ENCODE measurements at places on chromosomes 6 and 20.

DNA sequence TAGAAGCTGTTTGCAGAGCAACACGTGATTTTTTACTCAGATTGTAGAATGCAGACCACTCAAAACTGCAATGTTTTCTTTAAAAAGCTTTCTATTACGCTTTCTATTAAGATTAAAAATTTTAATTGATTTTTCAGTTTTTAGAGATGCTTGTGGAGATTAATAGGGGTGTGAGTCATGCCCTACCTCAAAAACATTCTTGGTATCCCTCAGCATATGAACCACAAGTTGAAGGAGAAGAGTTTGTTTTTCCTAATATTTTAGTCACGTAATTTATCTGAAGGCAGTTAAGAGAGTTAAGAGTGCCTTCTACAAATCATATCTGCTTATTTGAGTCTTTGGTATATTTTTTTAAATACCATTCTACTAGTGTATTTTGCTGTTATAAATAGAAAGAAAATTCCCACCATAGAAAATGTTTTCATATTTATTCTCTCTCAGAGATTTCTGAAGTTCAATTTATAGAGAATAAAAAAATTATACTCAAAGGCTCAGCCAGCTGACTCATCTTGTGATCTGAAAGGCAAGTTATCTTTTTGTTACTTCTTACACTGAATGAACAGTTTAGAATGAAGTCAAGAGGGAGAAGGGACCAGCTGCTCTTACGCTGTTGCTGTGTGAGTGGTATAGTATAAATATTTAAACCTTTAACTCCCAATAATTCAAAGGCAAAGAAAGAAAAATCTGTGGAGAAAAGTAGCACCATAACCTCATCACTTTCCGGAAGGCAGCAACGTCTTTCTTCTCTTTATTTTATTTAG is 7.6 kb downstream of the RIPOR2 start:
- no peak for DNase-seq

GRCh38 chr20:32672982-32673851 is 524 bp downstream of the C20orf203 start:
- DNase-seq = peak; percentile 4

DNA sequence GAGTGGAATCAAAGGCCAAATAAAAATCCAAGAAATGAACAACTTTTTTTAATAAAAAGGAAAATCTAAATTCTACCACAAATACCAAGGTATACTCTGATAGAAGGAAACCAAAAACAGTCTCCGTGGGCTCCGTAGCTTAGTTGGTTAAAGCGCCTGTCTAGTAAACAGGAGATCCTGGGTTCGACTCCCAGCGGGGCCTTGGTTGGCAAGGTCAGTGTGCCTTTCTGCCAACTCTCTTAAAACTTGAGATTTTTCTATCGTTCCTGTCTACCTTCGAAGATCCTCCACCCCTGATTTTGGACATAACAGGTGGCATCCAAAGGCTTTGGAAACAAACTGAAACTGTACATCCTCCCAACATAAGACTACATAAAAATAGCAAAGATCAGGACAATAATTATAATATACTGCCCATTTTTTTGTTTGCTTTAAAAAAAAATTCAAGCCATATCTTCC is 197.9 kb downstream of the TRIM27 start:
- DNase-seq = peak; percentile 16

GRCh38 chr6:149834513-149835481 is 29.4 kb downstream of the LRP11 start:
- peak; percentile 69 for DNase-seq

DNA sequence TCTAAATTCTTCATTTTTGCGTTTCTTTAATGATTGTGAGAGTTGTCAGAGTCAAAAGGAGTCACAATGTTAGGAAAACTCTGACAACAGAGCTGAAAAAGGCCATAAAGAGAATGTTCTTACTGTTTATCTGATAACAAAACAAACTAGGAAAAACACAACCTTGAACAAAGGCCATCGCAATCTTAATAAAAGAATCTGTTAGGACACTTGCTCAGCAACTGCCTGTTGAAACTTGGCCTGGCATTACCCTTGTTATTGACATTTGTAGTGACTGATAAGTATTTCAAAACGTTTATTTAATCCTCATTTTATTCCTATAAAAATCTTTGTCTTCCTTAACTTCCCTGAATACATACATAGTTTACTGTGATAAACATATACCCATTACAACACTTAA is 15.7 kb downstream of the GSTA1 start:
- DNase-seq = no peak

DNA sequence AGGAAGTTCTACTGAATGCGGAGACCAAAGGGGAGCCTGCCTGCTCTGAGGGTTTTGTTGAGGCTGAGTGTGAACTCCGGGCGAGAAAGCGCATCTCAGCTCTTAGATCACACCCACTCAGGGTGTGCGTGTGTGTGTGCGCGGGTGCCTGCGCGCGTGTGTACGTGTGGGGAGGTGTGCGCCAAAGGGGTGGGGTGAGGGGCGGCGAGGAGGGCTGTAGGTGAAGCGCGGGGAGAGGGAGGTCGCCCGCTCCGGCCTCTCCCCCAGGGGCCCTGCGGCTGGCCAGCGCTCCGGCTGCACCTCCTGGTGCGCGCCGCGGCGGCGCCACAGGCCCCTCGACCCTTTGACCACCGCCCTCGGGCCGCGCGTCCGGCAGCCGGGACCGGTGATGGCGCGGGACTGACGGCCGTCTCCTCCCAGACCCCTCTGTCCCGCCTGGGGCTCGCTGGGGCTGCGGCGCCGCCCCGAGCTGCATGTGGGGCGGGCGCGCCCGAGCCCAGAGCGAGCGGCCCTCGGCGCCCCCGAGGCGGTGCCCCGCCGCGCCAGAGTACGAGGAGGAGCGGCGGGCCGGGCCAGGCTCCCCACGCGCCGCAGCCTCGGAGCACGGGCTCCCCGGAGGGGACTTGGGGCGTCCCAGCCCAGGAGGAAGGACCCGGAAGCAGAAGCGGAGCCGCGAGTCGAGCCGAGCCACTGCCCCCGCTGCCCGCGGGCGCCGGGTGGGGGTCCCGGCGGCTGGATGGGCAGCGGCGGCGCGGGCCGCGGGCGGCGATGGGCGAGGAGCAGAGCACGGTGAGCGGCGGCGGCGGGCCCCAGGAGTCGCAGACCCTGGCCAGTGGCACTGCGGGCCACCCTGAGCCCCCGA is at the start of gene RNF217:
TSS of gene RNF217 (plus strand) at position 661 of the 862 bp plus-strand sequence. CDS start at position 769, 108 bp downstream.
- peak; percentile 71 for DNase-seq

DNA sequence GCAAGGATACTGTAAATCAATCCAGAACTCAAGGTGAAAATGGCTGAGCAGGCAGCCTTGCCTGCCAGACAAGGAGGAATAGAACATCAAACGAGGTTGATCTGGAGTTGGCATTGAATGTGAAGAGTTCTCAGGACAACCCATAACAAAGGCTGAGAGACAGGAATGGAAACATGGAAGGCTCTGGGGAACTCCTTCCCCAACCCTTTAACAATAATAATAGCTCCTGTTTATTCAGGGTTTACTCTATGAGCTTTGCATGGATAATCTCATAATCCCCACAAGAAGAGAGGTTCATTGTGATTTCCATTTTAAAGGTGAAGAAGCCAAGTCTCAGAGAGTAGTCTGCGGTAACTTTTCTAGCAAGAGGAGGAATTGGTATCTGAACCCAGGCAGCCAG is 151.7 kb downstream of the SOD2 start:
- no peak for DNase-seq

GRCh38 chr20:32664678-32665159 is 9.0 kb downstream of the C20orf203 start:
- DNase-seq = no peak

DNA sequence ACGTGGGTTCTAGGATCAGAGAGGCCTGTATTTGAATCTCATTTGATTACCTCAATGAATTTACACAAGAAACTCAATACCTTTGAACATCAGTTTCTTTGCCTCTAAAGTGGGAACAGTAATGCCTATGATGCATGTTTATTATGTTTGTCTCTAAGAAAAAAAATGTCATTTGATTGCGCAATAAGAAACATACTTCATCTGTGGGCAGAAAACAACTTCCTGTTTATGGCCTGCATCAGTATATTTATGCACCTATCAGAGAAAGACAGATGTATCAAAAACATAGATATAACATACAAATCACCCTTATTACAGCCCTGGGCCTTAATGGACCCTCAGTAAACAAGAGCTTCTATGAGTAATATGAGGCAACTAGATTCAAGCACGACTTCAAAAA is 516.4 kb upstream of the ARID1B start:
- no peak for DNase-seq

- DNase-seq = peak; percentile 69
Observed at GRCh38 chr6:27592481-27593199, 119.7 kb upstream of the ZNF184 start.

DNA sequence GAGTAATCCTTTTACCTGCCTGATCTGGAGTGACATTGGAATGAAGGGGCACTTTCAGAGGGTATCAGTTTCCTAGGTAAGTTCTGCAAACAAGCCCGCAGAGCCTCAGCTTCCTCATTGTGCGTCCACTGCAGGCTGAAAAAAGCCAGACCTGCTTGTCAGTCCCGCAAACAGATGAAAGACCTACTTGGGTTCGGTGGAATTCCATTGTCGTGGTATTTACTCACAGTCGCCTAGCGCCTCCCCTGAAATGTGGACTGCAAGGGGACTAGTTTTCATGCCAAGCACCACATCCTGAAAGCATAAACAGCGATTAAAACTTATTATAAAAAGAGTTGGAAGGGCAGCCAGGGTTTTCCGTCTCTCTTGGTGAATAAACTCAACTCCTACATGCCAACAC is 121.5 kb downstream of the PAX1 start:
- no peak for DNase-seq

- no peak for DNase-seq
Observed at GRCh38 chr6:83153883-83154521, 39.1 kb downstream of the PGM3 start.

GRCh38 chr20:2130062-2130591 is 28.5 kb downstream of the STK35 start:
- DNase-seq = no peak

DNA sequence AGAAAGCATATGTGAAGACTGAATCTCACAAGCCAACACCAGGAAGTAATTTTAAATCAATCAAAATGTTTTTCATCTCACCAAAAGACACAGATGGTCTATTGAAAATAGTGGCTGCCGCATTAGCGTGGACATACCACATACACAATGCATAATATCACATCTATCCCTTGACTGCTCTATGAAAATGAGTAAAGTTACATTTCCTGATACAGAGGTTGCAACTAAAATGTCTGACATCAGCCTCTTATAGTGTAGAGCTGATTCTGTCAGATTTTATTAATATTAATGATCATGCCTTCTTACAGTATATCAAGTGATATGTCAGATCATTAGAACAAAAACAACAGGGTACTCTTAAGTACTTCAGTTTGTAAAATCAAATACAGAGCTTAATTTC is 339.8 kb upstream of the EPHA7 start:
- no peak for DNase-seq

GRCh38 chr20:44073675-44074071 is 113.3 kb downstream of the JPH2 start:
- no peak for DNase-seq

DNA sequence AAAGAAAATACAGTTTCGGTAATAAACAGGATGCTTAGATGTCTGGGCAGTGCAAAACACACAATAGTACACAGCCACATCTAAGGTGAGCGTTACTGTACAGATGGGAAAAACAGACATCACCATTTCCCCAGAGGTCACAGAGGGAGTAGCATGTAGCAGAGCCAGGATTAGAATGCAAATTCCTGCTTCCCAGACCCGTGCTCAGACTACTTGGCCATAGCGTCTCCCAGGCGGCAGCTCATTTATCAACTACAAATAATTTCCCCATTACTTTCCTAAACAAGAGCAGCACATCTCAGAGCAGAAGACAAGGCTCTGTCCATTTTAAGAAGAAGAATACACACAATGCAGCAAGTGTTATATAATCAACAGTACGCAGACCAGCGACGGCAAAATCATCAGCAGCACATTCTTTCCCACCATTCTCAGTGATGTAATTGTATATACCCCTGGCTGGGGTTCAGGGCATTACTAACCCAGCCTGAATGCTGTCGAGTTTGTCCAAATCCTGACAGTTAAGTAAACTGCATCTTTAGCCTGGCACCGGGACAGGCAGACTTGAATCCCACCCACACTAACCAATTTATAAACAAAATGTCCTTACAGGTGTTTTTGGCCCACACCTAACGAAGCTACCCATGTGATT is 61.9 kb downstream of the CNKSR3 start:
- DNase-seq = peak; percentile 63

DNA sequence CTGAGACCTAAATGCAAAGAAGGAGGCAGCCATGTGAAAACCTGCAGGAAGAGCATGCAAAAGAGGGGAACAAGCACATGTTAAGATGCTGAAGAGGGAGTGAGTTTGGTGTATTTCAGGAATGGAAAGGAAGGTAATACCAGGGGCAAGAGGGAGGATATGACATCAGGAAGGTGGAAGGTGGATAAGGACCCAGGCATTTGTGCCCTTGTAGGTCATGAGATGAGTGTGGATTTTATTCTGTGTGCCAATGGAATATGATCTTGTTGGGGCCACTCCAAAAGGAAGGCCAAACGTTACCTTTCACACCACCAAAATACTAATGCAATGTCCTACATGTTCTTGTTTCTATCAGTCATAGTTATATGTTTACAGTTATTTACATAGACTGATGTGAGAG is 17.2 kb upstream of the DOK5 start:
- DNase-seq = no peak

GRCh38 chr6:55578537-55579363 is at the start of gene HMGCLL1:
HMGCLL1 (minus strand) TSS chr6:55579192; CDS start chr6:55579055, 137 bp downstream.
- DNase-seq = peak; percentile 82

GRCh38 chr20:48844996-48845395 is 17.2 kb upstream of the PREX1 start:
- no peak for DNase-seq

DNA sequence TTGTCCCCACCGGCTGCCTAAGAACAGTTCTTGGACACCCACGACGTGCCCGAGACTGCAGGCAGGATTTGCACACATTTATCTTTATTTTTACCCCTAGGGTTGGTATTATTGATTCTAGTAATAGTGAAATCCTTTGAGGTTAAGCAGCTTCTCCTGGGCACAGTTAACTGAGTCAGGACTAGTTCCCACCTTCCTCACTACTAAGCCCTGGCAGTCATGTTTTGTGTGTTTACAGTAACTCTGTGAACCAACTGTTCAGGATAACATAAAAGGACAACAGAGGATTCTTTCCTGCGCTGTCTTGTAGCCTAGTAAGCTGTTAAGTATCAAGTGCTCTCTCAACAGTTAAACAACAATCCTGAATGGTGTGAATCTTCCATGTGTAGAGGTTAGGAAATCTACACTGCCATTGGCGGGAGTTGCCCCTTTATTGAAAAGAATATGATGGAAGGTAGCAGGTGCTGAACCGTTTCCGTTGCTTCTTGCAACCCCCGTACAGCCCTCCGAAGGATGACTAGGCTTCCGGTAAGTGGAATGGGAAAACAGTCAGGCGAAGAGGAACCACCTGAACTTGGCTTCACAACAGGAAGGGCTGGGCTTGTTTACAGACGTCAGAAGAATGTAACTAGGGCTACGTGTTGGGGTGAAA is 979 bp upstream of the SOD2 start:
- DNase-seq = no peak

DNA sequence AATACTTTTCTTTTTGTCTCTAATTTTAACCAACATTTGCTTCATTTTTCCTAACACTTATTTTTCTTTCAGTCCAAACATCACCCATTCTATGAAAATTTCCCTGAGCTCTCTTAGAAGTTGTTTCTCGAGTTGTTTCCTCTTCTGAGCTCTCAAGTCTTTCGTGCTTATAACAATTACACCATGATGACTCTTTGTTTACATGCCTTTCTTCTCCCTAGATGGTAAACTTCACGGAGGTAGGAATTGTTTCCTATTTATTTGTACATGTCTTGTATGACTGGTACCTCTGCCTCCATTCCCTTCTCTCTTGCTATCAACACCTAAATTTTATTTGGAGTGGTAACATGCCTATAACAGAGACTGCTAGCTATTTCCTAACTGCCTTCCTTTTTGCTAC is 6.4 kb downstream of the BLOC1S5 start:
- DNase-seq = no peak

- DNase-seq = no peak
Observed at GRCh38 chr6:90151576-90152422, 144.8 kb downstream of the BACH2 start.
